ENCODE measurements at places on chromosomes 1 and 21. TPM values are rescaled to one million over a fixed set of nuclear protein-coding genes. Genes with fewer than 3 reads are reported as not detected.

- DNase-seq: no peak
Measured at GRCh38 chr1:208008534-208008933, 97.6 kb upstream of the CD34 start.

GRCh38 chr1:162631546-162632191 is 595 bp upstream of the DDR2 start:
- no peak for DNase-seq

GRCh38 chr1:220430586-220430985 is 97.3 kb upstream of the MARK1 start:
- DNase-seq: no peak

DNA sequence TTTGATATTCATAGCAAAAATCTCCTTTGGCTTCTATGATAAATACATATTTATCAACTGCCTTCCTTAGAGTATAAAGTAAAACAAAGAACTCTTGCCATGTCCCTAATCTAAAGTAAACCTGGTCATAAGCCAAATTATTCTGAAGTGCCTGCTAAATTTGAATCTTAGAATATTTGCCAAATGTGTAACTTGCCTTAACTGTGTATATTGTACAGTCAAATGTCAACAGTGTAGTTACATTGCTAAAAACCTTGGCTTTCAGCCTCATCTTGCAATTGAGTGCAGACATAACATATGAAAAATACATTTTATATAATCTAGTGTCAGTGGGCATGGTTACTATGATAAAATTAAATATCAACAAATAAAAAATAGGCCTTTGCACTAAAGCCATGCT is 583.4 kb upstream of the ADAMTS5 start:
- no peak for DNase-seq

GRCh38 chr1:118961156-118961555 is 27.0 kb downstream of the TBX15 start:
- no peak for DNase-seq

Gene ALX3
- total RNA-seq: 1.4 TPM
